ENCODE measurements at places on chromosomes 2 and 18. TPM values are rescaled to one million over a fixed set of nuclear protein-coding genes. Genes with fewer than 3 reads are reported as not detected.
A peak's percentile ranks its signal among the peaks of the same experiment; 100 is the strongest.

- DNase-seq = no peak
Observed at GRCh38 chr2:101395545-101396315, 8.4 kb upstream of the CREG2 start.

MREG gene
- 18.4 TPM for polyA plus RNA-seq

GRCh38 chr18:74731097-74731496 is 133.4 kb downstream of the ZNF407 start:
- DNase-seq = no peak

GRCh38 chr2:123128951-123129350 is 896.1 kb upstream of the CNTNAP5 start:
- DNase-seq = no peak

DNA sequence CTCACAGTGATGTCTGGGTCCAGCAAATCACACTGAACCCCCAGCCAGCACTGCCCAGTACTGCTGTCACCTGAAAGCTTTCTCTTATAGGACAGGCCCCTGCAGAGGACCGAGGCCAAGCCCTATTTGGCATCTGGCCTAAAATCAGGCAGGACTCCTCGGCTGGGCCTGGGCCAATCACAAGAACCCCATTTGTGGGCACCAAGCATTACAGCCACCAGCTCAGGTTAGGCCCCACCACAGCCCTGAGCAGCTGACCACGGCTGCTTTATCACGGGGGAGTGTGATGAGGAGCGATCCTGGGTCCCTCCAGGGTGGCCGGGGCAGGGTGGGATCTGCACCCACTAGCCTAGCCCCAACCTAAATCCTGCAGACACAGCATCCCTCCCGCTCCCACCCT is 8.2 kb downstream of the BIN1 start:
- DNase-seq = no peak

DNA sequence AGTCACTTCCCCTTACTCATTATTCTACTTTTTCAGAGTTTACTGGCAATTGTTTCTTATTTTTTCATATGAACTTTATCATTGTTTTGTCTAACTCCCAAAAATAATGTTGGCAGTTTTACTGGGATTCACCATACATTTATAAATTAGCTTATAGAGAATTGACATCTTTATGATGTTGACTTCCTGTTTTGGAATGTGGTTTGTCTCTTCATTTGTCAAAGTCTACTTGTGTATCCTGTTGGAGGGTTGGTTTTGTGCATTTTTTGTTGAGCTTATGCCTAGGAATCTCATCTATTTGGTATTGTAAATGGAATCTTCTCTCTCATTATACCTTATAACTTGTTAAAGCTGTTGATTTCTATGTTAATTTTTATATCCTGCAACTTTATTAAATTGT is 16.4 kb downstream of the EPC2 start:
- DNase-seq = peak; percentile 11
